ENCODE measurements at places on chromosomes 1 and 21.

DNA sequence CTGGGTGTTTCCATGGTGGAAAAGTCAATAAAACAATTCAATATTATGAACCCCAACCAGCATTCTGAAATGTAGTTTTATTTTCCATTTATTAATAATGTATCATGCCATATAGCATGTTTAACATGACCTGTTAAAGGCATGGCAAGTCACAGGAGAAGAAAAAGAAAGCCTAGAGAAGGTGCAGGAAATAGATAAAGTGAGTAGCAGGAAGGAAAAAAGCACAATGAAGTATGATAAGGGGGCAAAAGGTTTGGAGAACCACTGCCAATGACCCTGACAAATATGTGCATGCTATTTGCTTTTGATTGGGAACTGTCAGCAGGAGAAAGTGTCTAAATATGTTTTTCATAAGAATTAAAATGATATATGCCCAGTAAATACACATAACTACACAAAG lies 85.6 kb downstream of the HMCN1 start:
- DNase-seq = no peak

DNA sequence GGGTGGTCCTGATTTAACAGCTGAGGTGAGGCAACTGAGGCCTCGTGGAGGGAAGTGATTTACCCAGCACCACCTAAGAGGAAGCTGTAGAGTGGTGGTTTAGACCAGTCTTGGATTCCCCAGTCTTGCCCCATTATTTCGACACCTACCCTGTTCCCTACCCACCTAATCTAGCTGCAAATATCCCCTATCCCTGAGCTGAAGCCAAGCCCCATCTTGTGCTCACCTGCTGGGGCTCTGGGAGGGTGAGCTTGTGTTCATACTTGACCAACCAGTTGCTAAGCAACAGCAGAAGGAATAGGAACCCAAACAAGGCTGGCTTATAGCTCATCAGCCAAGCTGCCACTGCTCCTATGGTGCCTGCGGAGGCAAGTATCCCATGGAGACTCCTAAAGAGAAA lies 2.0 kb downstream of the TEX46 start:
- peak; percentile 81 for DNase-seq

DNA sequence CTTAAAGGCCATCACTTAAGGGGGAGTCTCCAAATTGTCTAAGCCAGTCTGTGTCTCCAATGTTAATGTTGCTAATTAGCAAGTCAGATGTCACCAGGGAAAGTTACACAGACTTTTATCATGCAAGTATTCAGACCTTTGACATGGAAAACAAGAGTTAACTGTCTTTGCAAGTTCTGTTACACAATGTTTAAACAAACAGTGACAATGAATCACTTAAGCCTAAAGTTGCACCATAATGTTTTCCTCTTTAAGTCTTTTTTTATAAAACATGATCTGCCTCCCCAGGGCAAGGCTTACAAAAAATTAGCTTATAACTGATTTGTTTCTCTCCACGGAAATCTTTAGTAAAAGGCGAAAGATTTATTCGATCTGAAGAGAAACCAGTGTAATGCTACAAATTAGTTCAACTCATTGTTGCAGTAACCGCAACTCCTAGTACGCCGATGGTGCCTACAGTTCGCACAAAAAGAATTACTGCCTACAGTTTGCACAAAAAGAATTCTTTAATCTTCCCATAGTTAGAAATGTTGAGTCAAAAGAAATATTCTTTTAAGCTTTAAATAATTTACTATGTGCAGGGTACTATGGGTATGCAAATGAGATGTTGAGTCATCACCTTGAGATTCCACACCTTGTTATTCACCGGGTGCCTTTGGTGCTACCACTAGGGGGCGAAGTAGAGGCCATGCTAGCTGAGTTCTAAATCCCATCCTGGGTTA lies 45.3 kb downstream of the HHAT start:
- DNase-seq = no peak

- peak; percentile 55 for DNase-seq
Observed at GRCh38 chr1:180486092-180486491, 16.3 kb downstream of the ACBD6 start.

DNA sequence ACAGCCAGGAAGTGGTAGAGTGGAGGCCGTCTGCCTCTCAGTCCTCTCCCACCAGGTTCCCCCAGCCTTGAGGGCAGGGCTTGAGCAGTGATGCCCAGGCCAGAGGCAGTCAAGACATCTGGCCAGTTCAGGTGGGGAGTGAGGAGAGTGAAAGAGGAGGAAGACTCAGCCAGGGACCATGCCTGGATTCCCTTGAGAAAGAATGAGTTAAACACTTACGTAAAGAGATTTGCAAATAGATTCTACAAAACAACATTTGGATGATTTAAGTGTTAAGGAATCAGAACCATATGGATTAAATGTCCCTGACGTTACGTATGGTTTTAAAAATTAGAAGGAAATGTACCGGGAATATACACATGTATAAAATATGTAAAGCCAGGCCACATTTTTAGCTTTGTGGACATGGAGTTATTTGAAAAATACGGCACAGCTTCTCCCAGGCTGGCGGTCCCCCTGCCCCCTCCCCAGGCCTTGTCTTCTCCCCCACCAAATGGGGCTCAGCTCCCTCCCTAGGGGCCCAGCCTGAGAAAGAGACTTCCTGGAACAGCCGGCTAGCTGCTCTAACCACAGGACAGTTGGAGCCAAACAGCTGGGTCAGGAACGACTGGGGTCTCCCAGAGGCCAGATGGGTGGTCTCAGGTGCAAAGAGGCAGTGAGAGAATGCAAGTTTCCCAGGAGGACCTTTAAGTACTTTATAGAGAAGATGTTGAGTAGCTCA lies 188.3 kb upstream of the EDN2 start:
- no peak for DNase-seq
